ENCODE measurements at places on chromosomes 11 and 22.

GRCh38 chr22:47128622-47129215 lies 366.3 kb downstream of the TBC1D22A start:
- no peak for DNase-seq

DNA sequence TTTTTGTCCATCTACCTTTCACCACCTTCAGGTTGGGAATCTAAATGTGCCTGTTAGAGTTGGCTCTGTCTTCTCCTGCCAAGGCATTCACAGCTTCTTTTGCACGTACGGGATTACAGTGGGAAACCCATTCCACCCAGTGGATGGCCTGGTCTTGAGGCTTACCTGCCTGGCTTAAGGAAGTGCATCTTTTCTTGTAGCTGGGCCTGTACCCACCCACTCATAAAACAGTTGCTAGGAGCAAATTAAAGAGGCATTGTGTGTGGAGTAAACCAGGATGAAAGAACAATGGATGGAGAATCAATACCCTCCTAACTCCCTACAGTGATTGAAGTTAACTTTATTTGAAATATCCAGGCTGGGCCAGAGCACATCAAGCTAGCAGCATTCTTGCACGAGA lies 71.6 kb downstream of the TEAD1 start:
- DNase-seq = no peak

- no peak for DNase-seq
These were observed 11.7 kb upstream of the TMEM191C start for GRCh38 chr22:21455334-21456089.

DNA sequence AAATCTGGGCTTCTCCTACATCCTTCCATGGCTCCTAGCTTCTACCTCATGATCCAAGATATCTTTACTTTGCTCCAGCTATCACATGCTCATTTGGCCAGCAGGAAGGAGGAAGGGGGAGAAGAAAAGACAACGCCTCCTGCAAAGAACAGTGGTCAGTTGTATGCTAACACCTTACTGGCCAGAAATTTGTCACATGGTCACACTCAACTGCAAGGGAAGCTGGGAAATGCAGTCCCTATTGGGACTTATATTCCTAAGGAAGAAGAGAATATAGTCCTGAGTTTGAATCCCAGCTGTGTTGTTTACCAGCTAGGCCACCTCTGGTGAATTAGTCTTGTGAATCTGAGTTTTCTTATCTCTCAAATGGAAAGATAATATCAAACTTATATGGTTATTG lies 272.0 kb downstream of the BLID start:
- no peak for DNase-seq

DNA sequence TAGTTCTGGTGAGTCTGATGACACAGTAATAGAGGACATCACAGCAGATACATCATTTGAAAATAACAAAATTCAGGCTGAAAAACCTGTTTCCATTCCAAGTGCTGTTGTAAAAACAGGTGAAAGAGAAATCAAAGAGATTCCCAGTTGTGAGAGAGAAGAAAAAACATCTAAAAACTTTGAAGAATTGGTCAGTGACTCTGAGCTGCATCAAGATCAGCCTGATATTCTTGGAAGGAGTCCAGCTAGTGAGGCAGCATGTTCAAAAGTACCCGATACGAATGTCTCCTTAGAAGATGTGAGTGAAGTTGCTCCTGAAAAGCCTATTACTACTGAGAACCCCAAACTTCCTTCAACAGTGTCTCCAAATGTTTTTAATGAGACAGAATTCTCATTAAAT lies 38.7 kb downstream of the RTN3 start:
- DNase-seq = no peak

DNA sequence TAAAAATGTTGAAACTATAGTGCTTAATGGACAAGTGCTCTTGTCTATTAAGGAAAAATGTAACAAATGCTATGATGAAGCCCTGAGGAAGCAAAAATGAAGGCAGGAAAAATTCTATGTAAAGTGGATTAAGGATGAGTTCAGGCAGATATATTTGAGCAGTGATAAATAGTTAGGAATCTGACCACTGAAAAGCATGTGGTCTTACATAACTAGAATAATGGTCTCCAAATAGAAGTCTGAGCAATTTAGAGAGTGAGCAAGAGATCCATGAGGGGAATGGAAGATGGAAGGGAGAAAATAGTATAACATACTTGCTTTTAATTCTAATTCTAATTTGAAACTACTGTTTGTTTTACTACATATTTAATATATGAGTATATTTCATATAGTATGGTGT lies 510.6 kb upstream of the ARHGAP42 start:
- no peak for DNase-seq

DNA sequence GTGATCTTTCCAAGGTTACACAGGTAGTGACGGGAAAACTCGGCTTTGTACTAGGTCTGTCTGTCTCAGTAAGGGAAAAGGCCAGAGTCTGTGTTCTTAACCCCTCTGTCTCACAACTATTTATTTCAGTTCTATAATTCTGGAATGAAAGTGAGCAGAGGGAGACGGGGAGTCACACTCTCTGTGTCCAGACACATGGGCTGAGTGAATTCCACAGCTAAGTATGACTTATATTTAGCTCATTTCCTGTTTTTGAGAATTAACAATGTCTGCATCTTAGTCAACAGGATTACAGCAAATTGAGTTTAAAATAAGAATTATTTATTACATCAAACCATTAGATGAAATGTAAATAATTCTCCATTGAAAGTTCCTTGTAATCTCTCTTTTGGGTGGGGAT lies 62.5 kb upstream of the OR4B1 start:
- DNase-seq = no peak

DNA sequence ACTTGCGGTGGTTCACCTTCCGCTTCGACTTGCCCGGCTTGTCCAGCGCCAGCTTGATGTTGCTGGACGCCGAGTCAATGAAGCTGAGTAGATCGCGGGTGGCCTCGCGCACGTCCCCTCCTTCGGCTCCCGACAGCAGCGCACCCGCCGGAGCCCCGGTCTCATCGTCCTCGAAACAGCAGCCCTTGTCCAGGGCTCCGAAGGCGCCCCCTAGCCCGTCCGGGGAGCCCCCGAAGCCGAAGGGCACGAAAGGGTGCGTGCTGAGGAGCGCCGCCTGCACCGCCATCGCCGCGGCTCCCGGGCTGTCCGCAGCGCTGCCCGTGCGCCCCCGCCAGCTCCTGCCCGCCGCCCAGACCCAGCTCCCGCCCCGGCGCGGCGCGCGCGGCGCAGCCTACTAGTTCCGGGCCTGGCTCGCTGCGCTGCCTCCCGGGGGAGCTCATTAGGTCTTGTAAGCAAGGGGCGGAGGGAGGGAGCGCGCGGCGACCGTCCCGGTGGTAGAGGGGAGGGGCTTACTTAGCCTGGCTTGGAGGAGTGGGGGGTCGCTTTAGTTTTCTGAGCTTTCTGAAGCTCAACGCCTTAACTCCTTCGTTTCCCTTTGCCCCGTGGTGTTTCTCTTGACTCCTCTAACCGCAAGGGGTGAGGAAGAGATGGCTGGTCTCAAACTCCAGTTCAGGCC lies at the start of gene FAM181B:
Gene FAM181B (minus strand): TSS at position 421 of the 676 bp plus-strand sequence. CDS start 135 bp downstream, at position 286.
- peak; percentile 49 for DNase-seq

- DNase-seq = no peak
These were observed 19.3 kb upstream of the YWHAH start for GRCh38 chr22:31925056-31925455.

DNA sequence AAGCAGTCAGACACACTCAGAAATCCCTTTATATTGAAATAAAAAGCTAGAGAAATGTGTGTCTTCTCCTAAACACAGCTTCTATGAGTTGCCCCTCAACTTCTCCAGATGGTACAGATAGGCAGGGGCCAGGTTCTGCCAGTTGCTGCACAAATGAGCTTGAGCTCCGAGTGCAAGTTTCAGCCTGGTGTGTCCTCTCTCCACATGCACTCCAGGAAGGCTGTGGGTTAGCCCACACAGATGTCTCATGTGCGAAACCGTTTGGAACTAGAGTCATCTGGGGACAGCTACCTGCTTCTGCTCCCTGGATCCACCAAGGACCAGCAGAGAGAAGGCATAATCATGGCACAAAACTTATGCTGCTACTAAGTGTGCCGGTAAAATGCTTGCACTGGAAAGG lies 812.6 kb downstream of the OPCML start:
- DNase-seq = no peak

- DNase-seq = no peak
These were observed 940.9 kb downstream of the BRD1 start for GRCh38 chr22:48886604-48887393.

- no peak for DNase-seq
These were observed 21.3 kb downstream of the PIWIL4 start for GRCh38 chr11:94588366-94588942.

Data from ovary (tissue), 10 donors.